H7 (cell line): ENCODE measurements at places on chromosomes 11 and 22. TPM values are rescaled to one million over a fixed set of nuclear protein-coding genes. Genes with fewer than 3 reads are reported as not detected.

Gene P4HA3
- 0.14 TPM in 1 of 2 replicates, not detected in the other for total RNA-seq

Gene PRR33
- not detected in 2 replicates for total RNA-seq

Gene TP53I11
- total RNA-seq = 34.6 and 46.9 TPM in 2 replicates

Gene BACE1
- total RNA-seq = 7.4 and 12.4 TPM in 2 replicates

Gene TUBA8
- 0.92 and 2.7 TPM in 2 replicates for total RNA-seq

Gene KIF18A
- total RNA-seq = 21.4 and 32.7 TPM in 2 replicates

Gene RAB39A
- total RNA-seq = 5.2 and 7.2 TPM in 2 replicates

Gene MISFA
- 0.73 TPM in 1 of 2 replicates, not detected in the other for total RNA-seq

Gene ARHGAP42
- total RNA-seq = 21.5 and 23.1 TPM in 2 replicates

Gene BAIAP2L2
- total RNA-seq = 1.0 and 2.7 TPM in 2 replicates

Gene OR5L2
- total RNA-seq = not detected in 2 replicates
